ENCODE measurements at places on chromosomes 12 and 14. TPM values are rescaled to one million over a fixed set of nuclear protein-coding genes. Genes with fewer than 3 reads are reported as not detected.
A peak's percentile ranks its signal among the peaks of the same experiment; 100 is the strongest.

- DNase-seq = no peak
Observed at GRCh38 chr12:98745578-98746391, 100.7 kb downstream of the APAF1 start.

GRCh38 chr12:120231316-120232011, 30.6 kb upstream of the RPLP0 start:
- DNase-seq = no peak

Gene HOXC9
- 34.1 TPM for polyA plus RNA-seq

Gene TSHR
- polyA plus RNA-seq = 0.45 TPM

- peak; percentile 32 for DNase-seq
Observed at GRCh38 chr12:12983420-12984035, 16.5 kb downstream of the HEBP1 start.

Gene CIROP
- not detected for polyA plus RNA-seq
